ENCODE measurements at places on chromosomes 12 and 14.

GRCh38 chr12:52632656-52633055, 14.3 kb upstream of the KRT73 start:
- DNase-seq, result no peak

- DNase-seq, result no peak
Measured at GRCh38 chr12:103947871-103948555, 17.7 kb upstream of the TDG start.

- DNase-seq, result no peak
Measured at GRCh38 chr12:115934046-115934445, 343.4 kb downstream of the MED13L start.

DNA sequence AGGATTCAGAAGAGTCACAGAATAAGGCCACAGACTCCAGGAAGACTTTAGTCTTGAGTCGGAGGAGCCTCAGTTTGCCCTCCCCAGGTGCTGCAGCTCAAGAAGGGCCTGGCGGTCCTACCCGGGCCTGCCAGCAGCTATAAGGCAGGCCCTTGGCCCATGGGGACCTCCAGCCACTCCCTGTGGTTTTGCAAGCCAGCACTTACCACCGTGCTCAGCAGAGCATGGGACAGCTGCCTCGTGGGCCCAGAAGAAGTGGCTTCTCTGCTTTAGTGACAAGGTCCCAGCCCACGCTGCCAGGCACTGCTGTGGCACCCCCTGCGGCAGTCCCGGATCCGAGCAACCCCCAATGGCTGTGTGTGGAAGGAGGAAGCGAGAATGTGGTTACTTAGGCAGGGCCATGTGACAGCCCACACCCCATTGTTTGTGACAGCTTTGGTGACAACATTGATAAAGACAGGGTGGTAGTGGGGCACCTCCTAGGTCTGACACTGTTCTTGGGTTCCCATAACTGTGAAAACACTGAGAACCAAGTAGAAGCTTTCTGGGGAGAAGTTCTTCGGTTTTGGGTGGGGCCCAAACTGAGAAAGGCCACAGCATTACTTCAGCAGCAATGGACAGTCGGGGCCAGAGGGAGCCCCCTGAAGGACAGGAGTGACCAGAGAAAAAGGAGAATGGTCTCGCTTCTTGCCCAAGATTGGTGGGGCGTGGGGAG, at the start of gene SELPLG:
Gene SELPLG, minus strand, starts transcription at position 361 of the 715 bp plus-strand sequence. CDS start 9,587 bp downstream, outside the sequence.
- DNase-seq, result no peak

DNA sequence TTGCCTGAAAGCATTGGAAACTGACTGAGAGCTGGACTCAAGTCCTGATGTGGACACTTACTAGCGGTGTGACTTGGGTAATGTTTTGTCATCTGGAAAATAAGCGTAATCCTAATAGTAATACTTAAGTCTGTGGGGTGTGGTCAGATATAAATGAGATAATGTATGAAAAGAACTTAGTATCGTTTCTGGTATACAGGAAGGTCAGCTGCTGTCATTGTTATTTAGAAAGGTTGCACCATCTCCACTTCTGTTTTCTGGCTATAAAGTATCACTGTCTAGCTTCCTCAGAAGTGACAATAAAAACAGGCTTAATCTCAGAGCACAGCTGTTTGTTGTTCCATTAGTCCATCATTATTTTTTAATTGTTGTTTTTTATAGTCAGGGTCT, 34.1 kb upstream of the TUBA1C start:
- no peak for DNase-seq

GRCh38 chr12:72102150-72102549, 163.5 kb downstream of the TPH2 start:
- no peak for DNase-seq
